Heart right ventricle (tissue), 16 donors: ENCODE measurements at places on chromosomes 2 and 18. TPM values are rescaled to one million over a fixed set of nuclear protein-coding genes. Genes with fewer than 3 reads are reported as not detected.

DNA sequence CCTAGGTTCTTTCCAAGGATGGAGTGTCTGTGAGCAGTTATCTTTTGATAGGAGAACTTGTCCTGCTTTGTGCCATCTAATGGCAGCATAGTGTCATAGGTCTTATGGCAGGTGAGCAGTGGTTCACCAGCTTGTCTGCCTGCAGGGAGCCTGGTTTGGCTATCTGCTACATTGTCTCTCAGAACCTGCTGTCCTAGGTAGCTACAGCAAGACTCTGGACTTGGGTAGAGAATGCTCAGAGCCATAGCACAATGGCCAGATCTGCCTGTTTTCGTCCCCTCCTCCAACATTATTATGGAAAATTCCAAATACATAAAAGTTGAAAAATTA is 28.3 kb downstream of the AGFG1 start:
- DNase-seq = no peak

ACKR3 gene
- 54.5 TPM for total RNA-seq

GRCh38 chr2:190984595-190984994 is 29.4 kb downstream of the STAT1 start:
- DNase-seq = no peak

- no peak for DNase-seq
These were observed 116.8 kb upstream of the SERPINE2 start for GRCh38 chr2:224155896-224156295.

DNA sequence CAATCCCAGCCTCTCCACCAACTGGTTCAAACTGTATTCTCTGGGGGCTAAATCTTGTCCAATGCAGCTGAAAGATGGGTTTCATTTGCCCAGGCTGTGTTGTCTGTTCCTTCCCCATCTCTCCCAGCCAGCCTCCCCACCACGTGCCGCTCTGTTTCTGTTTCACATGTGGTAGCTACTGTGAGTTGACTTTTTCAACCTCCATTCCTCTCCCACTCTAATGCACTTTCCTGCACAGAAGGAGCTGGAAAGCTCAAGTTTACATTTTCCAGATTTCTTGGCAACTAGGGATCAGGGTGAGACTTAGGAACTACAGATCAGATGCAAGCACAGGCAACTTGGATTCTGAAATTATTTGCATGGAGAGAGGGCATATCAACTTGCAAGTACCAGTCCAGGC is 19.0 kb upstream of the NPAS2 start:
- DNase-seq = no peak

DNA sequence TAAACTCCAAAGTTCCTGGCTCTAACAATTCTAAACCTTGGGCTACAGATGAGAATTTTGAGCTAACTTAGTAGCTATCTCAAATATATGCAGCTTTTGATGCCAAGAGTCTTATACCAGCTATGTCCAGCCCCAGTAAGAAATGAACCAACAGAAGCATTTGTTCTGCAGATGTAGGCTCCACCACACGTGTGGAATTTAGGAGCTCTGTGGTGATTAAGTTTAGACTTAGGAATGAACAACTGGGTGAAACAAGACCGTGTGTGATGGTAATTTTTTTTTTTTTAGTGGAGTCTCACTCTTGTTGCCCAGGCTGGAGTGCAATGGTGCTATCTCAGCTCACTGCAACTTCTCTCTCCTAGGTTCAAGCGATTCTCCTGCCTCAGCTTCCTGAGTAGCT is 179.7 kb downstream of the ANKRD30B start:
- DNase-seq = no peak

DNA sequence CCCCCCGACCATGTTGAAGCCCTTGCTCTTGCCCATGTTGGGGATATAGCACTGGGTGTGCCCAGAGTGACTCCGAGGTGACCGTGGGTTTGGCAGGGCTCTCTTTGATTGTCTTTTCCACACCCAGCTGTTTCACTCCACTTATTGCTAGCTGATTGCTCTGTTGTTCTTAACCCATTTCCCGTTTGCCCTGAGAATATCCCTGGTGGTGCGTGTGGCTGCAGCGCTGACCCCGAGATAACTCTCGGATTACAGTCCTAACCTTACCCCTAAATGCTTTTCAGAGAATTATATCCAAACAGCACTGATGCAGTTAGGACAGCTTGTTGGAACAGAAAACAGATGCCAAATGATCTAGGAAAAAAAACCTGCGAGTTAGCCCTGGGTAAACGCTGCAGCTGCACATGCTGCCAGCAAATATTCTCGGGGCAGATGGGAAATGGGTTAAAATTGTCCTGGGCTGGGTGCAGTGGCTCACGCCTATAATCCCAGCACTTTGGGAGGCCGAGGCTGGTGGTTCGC is 34.3 kb upstream of the SNORC start:
- peak; percentile 16 for DNase-seq

- no peak for DNase-seq
These were observed 263.2 kb downstream of the EXOC6B start for GRCh38 chr2:72562451-72563153.

GRCh38 chr18:74375999-74376398 is 60.4 kb downstream of the C18orf63 start:
- no peak for DNase-seq

- DNase-seq = no peak
These were observed 12.4 kb downstream of the IL1F10 start for GRCh38 chr2:113080134-113080533.

MROH2A gene
- not detected for total RNA-seq
